ENCODE measurements at places on chromosomes 13 and 19.

DNA sequence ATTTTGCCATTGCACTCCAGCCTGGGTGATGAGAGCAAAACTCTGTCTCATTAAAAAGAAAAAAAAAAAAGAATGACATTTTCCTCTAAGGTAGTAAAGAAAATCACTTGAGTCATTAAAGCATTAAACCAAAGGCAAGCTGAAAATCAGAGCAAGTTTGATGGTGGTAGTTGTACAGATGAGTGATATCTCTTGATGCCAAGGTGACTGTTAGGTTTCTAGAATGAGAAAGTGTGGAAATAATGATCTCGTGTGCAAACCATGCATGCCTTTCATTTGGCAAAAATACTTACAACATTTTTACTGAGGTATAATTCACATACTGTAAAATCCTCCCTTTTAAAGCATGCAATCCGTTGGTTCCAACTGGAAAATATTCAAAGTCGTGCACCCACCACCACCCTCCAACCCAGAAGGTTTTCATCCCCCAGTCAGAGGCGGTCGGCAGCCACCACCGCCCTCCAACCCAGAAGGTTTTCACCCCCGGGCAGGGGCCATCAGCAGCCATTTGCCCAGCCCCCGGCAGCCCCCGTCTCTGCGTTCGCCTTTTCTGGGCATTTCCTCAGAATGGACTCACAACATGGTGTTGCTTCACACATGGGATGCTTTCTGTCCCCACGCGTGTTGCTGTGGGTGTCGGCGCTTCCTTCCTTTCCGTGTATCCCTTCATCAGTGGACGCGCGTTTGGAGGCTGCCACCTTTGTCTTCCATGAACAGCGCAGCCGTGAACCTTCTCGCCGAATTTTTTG is 90.2 kb downstream of the ATP11A start:
- DNase-seq: no peak

DNA sequence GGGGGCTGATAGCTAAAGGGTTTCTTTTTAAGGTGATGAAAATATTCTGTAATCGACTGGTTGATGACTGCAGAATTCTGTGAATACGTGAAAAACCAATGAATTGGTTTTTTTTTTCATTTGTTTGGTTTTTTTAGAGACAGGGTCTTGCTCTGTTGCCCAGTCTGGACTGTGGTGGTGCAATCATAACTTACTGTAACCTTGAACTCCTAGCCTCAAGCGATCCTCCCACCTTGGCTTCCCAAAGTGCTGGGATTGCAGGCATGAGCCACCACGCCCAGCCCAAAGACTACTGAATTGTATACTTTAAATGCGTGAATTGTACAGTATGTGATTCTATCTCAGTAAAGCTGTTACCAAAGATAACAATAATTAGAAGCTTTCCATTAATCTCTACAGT is 14.8 kb upstream of the AKAP8 start:
- no peak for DNase-seq

DNA sequence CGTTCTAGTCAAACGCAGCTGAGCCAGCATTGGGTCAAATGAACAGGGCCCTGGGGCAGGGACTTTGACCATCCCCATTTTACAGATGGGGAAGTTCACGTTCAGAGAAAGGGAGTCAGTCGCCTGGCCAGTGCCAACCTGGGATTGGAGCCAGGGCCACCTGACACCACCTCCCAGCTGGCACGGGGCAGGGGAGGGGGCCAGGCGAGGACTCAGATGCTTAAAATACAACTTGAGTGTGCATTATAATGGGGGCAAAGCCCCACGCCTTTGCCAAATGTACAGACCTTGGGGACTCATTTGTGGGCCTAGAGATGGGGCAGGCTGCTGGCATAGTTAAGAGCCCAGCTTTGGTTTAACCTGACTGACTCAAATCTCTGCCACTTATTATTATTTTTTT is 14.6 kb downstream of the PRR12 start:
- no peak for DNase-seq

GRCh38 chr13:106233134-106233735 is 302.2 kb downstream of the EFNB2 start:
- no peak for DNase-seq

DNA sequence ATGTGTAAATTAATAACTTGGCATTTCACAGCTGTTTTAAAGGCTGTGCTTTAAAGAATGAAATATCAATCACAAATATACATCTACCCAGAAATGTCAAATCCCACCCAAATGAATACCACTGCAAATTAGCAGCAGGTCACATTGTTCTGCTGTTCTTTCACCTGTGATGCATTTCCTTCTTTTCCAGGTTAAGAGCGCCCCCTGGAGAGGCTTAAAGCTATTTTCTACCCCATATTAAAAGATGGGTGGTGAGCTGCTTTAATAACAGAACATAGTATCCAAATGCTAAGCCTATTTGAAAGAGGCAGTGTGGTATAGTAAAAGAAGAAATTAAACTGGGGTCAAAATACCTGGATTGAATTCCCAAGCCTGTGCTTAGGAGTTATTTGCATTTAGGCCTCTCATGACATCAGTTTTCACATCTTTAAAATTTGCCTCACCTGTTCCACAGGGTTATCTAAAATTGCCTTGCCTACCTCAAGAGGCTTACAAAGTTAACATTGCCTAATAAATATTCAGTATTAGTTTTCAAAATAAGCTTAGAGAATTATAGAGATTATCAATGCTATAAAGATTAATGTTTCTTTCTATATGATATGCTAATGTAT is 396.9 kb upstream of the SLITRK5 start:
- no peak for DNase-seq

DNA sequence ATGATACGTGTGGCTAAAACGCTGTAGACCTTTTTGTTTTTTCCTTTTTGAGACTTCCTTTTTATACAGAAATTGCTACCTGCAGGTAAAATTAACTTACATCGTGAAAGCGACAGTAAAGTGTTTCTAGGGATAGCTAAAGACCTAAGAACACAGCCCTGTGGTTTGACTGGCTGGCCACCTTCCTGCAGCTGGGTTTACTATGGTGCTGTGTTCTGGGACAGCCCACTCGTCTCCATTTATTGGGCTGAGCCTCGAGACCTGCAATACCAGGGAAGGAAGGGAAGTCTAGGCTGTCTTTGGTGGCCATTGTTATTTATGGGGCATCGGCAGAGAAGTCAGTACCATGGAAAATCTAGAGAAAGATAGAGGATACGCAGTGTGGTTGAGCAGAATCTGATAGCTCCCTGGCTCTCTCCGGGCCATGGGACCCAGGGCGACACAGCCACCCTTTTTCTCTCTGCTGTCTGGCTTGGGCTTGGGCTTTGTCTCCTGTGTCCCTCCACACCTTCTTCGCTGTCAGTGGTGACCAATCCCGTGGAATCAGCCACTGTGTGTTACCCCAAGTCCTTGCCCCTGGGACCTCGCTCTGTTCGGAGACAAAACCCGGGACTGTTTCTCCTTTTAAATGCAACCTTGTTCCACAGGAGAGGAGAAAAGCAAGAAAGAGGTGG is 30.9 kb downstream of the ACTN4 start:
- DNase-seq: no peak

GRCh38 chr13:85725433-85725832 is 73.8 kb downstream of the SLITRK6 start:
- no peak for DNase-seq

DNA sequence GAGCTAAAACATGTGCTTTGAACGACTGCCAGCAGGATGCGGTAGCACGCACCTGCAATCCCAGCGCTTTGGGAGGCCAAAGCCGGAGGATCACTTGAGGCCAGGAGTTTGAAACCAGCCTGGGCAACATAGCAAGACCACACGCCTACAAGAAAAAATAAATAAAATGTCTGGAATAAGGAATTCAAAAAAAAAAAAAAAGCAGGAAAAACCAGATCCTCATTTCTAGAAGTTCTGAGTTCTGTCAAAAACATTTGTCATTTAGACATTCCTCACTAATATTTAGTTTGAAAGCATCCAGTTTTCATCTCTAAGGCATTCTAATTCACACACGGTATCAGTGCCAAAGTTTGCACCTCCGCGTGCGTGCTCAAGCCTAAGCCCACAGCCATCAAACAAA is 36.9 kb upstream of the USE1 start:
- no peak for DNase-seq

- no peak for DNase-seq
Measured at GRCh38 chr19:3426433-3426832, 53.9 kb downstream of the SMIM24 start.

GRCh38 chr13:77267362-77267761 is 59.5 kb downstream of the MYCBP2 start:
- no peak for DNase-seq

DNA sequence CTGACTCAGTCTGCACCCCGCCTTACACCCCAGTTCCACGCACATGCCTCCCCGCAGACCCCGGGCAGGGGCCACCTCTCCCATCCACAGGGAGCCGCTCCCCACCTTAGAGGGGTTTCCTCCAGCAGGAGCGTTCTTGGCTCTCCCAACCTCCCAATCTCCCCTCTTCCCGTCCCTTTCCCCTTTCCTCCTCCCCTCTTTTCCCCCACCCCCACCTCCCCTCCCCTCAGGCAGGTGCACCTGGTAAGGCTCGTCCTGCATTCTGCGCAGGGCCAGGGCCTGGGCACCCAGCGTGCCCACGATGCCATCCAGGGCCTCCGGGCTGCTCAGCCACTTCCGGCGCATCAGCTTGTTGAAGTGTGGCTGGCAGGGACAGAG is 27.3 kb downstream of the EXOC3L2 start:
- no peak for DNase-seq

DNA sequence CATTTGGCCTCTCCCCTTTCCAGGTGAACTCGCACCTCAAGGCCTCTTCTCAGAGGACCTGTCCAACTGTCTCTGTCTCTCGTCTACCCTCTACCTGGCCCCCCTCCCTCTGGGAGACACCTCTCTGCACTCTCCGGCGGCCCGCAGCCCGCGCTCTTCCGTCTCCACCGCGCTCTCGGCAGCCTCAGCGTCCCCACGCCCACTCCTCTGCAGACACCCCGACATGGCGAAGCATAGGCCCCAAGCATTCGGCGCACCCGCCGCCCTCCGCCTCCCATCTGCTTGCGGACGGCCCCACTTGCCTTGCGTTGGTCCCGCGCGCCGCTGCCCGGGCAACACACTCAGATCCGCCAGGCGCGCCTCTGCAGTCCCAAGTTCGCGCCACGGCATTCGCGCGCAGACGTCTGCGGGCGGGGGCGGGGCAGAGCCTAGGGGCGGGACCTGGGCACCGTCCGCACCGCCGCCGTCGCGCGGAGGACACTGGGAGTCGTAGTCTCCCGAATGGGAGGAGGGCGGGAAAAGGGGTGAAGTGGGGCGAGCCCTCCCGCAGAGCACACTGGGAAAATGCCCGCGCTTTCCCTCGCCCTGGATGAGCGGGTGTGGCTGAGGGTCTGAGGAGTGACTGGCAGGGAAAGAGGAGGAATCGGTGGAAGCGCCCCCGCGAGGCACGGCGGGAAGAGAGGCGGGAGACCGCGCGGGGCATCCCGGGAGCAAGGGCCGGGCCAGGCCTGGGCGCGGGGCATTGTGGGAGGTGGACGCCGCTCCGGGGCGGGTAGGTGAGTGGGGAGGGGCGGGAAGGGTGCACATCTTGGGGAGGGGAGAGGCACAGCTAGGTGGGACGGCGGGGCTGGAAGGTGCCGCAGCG is at the start of the genes LIG1 and ZSWIM9:
TSS of gene LIG1 (minus strand) at position 406 of the 865 bp plus-strand sequence. CDS start 4,778 bp downstream, outside the sequence.
TSS of gene ZSWIM9 (plus strand) at position 742 of the 865 bp plus-strand sequence. CDS start 1,123 bp downstream, outside the sequence.
- peak; percentile 90 for DNase-seq

- no peak for DNase-seq
Measured at GRCh38 chr13:35983206-35983605, 148.0 kb downstream of the DCLK1 start.

- no peak for DNase-seq
Measured at GRCh38 chr19:35669974-35670373, 3.7 kb downstream of the UPK1A start.

DNA sequence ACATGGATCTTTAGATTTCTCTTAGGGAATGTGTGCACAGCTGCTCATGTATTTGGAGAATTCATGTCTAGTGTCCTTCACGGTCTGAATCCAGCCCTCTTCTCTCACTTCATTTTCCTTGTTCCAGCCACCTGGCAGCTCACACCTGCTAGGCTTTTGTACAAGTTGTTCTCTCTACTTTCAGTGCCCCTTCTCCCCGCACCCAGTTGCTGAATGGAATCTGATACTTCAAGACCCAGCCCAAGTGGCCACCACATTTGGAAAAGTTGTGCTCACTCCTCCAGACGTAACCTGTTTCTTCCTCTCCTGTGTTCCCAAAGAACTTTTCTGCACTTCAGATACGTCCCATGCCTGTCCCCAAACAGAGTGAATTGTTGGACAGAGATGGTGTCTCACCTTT is 235.6 kb downstream of the SHISA2 start:
- DNase-seq: no peak

GRCh38 chr19:53365134-53365898 is at the start of gene ZNF525:
TSS of gene ZNF525 (plus strand) at chr19:53365705. CDS start at chr19:53372282, 6,577 bp downstream.
- peak; percentile 96 for DNase-seq
